Fibroblast of skin of right quadriceps (primary cell): ENCODE measurements at places on chromosomes 7 and 10.

DNA sequence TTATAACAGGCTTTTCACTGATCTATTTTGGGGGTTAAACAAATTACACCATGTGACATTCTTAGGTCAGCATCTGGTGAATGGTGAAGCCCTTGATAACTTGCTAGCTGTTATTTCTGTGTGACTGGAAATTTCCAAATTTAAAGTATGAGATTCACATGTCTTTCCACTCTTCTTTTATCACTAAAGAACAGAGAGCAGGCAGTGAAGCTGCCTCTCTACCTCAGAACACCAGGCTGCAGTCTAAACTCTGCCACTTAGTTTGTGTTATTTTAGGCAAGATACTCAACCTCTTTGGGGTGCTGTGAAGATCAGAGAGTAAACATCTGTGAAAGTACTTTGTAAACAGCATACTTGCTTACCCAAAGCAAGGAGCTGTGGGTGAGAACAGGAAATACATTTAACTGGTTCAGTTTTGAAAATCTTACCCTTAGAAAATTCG, 15.5 kb upstream of the SP4 start:
- DNase-seq = no peak

- DNase-seq = peak; percentile 33
Measured at GRCh38 chr10:58868736-58869435, 307.6 kb upstream of the PHYHIPL start.

- peak; percentile 68 for DNase-seq
Measured at GRCh38 chr10:93495654-93496321, 624 bp upstream of the CEP55 start.

- no peak for DNase-seq
Measured at GRCh38 chr10:120161111-120161510, 268.6 kb downstream of the SEC23IP start.

DNA sequence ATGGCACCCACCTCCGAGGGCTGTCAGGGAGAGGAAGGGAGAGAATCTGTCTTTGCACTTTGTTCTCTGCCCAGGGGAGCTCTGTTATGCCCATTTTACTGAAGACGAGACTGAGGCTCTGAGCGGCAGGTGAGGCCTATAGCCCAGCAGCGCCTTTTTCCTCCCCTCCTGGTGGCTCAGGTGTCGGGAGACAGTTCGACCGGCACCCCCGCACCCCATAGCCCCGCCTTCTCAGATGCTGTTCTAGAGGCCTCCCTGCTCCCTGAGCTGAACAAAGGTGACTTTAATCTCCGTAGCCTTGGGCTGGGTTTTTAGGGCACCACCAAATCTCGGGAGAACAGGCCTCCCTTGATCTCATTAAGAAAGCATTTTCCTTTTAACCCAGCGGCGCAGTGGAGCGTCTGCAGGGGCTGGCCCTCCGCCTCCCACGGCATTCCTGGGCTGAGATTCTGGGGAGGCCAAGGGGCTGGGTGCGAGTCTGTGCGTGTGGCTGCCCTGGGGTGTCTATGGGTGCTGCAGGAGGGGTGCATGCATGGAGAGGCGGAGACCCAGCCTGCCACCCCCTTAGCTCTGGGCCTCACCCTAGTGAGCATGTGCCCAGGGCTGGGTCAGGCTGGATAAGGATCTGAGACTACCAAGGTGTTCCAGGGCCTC, 3.3 kb downstream of the LFNG start:
- DNase-seq = peak; percentile 57

DNA sequence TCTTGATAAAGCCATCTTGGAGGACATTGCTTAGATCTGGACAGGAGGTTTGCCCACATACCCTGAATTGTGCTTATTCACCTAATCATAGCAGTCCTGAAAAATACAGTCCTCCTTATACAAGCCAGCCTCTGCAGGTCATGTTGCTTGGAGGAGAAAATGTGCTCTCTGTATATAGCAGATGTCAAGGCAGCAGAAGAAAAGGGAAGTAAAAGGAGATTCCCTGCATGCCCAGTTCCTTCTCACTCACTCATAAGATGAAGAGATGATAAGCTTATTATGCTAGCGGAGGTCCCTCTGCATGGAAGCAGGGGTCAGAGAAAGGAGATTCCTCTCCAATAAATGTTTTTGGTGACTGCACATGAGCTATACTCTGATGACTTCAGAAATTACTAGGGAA, 458.8 kb upstream of the ZMIZ1 start:
- DNase-seq = no peak

- no peak for DNase-seq
Measured at GRCh38 chr7:19242246-19242645, 97.0 kb upstream of the FERD3L start.

DNA sequence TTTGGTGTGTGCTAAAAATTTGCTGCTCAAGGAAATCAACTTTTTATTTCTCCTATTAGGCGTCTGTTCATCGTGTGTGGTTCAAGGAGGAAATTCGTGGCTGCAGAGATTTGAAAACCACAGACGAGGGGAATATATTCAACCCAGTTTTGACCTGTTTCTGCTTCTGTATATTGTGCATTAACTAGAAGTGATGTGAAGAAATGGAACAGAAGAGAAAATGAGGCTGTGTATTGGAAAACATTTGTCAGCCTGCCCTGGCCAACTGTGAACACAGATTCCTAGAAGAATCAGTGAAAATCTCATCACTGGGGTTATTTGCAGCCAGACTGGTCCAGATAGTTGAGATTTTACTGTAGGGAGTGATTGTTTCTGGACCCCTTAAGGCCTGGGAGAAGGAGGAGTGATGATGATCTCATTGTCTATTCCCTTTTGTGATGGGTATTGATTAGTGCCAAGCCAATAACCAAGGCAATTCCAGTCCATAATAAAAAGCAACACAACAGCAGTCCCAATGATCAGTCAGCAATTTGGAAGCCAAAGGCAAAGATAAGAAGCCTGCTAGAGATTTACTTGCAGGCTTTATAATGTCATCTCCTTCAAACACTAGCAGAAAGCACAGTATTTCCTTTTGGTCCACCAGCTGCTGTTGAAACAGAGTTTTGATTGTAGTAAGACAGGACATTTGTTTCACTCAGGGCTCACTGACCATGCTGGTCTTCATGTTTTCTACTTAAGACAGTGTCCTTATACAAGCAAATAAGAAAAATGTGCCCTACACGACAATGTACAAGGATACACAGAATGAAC, 339.4 kb downstream of the PRPF18 start:
- no peak for DNase-seq

GRCh38 chr7:17380736-17381662, 82.5 kb downstream of the AHR start:
- DNase-seq = peak; percentile 84

- peak; percentile 30 for DNase-seq
Measured at GRCh38 chr10:110420401-110421193, 77.1 kb upstream of the DUSP5 start.

DNA sequence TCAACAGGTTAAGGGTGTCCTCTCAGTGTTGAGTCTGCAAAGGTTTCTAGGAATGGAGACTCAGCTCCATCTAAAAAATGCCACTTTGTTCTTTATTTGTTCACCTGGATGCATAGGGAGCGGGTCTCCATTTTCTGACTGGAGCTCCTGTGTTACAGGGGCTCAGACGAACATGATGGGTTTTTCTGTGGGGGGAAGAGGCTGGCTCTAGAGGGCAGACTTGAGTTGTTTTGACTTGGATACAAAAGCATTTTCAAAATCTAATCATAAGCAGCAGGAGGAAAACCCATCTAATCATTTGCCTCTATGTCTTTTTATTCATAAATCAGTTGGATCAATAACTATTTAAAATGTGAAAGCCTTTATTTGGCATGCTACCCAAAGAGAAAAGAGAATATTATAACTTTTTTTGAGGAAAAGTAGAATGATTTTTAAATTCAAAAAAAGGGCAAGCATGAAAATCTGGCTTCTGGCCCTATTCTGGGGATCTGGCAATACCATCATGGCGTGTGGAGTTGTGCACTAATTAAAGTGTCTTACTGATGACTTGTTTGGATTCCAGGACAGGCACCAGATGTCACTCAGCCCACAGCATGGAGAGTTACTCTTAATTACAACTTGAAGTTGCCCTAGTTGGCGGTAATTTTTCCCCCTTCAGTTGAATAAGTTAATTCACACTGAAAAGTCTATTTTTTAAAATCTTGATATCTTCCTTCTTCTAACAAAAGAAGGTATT, 594.9 kb downstream of the REEP3 start:
- DNase-seq = no peak

GRCh38 chr10:61973906-61974305, 72.4 kb downstream of the ARID5B start:
- DNase-seq = peak; percentile 40

- no peak for DNase-seq
Measured at GRCh38 chr7:10128748-10129147, 844.9 kb upstream of the PHF14 start.

DNA sequence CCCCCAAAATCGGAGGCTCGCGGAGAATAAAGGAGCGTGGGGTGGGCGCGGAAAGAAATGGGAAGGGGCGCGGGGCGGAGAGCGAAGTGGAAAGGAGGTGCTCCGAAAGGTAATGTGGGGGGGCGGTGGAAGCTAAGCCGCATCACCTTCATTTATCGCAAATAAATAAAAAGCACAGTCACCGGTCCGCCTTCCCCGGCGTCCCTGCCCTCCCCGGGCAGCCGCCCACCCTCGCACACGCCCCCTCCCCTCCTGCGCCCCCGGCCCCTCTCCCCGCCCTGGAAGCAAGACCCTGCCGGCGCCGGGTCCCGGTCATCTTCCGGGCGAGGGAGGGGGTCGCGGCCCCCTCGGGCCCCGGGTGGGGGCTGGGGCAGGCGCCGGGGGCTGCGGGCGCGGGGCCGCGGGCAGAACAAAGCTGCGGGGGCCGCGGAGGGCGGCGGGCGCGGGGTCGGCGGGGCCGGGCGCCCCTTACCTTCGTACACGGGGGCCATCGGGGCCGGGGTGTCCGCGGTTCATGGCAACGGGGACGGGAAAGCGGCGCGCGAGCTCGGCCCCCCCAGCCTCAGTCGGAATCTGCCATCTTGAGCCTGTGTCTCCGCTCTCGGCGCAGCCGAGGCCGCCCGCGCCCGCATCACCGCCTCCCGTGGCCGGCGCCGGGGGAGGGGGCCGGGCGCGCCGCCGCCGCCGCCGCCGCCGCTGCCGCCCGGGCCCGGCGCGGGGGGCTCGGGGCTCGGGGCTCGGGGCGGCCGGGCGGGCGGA, 486 bp downstream of the HIPK2 start:
- peak; percentile 20 for DNase-seq

GRCh38 chr7:41007351-41007751, 695.5 kb downstream of the INHBA start:
- DNase-seq = peak; percentile 57

- DNase-seq = no peak
Measured at GRCh38 chr10:681670-682318, 7.7 kb downstream of the DIP2C start.
